ENCODE measurements at places on chromosomes 4 and X. TPM values are rescaled to one million over a fixed set of nuclear protein-coding genes. Genes with fewer than 3 reads are reported as not detected.

- no peak for DNase-seq
These were observed 43.0 kb upstream of the TEX13D start for GRCh38 chrX:124289443-124289842.

- no peak for DNase-seq
These were observed 6.7 kb downstream of the SULT1B1 start for GRCh38 chr4:69753686-69754085.

DNA sequence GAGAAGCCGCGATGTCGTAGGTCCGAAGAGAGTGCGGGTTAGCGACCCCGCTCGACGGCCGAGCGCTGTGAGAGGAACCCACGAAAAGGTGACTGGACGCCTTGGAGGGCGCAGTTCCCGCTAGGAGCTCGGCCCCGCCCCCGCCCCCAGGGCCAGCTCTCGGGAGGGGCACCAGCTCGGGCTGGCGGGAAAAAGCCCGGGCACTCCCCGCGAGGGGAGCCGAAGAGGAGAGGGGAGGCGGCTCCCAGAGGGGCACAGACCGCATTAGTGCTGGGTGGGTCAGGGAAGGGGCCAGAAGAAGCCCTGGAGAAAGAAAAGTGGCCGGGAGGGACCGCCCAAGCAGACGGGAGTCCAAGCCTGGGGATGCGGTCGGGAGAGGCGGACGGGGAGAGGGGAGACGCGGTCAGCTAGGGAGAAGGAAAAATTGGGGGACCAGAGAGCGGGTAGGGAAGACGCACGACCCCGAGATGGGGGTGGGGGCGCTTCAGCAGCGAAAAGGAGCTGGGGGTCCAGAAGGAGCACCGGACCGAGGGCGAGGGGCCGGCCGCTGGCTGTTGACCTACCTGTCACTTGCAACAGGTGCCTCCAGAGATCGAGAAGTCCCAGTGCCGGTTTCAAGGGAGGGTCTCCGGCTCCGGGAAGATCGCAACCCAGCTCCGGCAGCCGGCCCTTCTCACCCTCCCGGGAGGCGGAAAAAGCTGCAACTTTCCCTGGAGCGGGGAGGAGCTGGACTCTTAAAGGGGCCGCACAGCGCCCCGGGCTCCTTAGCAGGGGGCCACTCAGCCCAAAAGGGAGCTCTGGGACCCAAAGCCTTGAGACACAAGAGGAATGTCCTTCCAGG is at the start of gene SYTL4:
Gene SYTL4, minus strand, starts transcription at position 681 of the 841 bp plus-strand sequence. CDS start 30,084 bp downstream, outside the sequence.
- peak; percentile 23 for DNase-seq

PDZD4 gene
- 4.5 TPM for total RNA-seq

HPGDS gene
- 2.3 TPM for total RNA-seq

NAA15 gene
- 33.1 TPM for total RNA-seq

IQCM gene
- not detected for total RNA-seq

DNA sequence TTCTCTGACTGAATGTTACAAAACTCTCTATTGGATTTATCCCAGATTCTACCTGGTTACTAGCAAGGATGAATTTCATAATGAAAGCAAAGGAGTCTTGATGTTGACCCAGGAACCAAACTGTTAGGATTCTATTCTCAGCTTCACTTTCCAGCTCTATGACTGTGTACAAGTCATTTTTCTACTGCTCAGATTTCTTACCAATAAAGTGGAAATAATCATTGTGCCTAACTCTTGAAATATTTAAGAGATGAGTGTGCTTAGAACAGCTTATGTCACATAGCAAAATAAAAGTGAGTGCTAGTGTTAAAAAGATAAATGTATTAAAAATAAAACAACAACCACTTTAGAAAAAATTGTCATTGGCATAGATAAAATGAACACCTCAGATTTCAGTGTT is 45.6 kb downstream of the EPHA5 start:
- DNase-seq: no peak

DNA sequence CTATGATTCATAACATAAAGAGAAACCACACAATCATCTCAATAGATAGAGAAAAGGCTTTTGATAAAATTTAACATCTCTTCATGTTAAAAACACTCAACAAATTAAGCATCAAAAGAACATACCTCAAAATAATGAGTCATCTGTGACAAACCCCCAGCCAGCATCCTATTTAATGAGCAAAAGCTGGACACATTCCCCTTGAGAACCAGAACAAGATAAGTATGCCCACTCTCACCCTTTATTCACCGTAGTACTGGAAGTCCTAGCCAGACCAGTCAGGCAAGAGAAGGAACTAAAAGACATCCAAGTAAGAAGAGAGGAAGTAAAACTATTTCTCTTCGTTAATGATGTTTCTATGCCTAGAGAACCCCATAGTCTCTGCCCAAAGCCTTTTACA is 507.2 kb downstream of the PABPC4L start:
- no peak for DNase-seq

DNA sequence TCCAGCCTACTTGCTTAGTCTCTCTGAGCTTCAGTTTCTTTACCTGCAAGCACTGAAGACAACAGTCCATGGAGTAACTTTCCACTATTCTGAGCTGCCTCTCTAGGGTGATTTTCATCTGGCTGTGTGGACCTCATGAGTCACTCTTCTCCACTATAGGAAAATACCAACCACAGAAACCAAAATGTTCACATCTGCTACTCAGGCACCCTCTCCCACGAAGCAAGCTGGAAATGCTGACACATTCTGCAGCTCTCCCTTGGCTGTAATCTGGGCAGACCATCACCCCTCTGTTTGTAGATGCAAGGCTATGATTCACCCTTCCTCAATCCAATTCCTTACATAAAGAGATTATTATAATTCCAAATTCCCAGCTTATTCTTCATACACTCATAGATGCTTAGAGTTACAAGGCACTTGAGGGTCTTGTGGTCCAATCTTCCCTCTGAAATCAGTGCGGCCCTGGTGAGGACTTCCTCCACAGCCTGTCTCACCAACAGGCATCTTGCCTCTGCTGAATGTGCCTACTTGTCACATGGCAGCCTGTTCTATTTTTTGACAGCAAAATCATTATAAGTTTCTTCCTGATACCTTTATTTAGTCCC is 97.0 kb upstream of the LNX1 start:
- DNase-seq: no peak

GRCh38 chrX:24285082-24285481 is 28.8 kb downstream of the SUPT20HL2 start:
- no peak for DNase-seq

APELA gene
- not detected for total RNA-seq

OTUD6A gene
- not detected for total RNA-seq

GRCh38 chrX:20378233-20378920 is 111.7 kb upstream of the RPS6KA3 start:
- no peak for DNase-seq

- no peak for DNase-seq
These were observed 25.5 kb downstream of the BBS12 start for GRCh38 chr4:122758033-122758432.

GRCh38 chr4:148253768-148254167 is 188.4 kb downstream of the NR3C2 start:
- no peak for DNase-seq

GRCh38 chr4:179662522-179662921 is 2220.3 kb upstream of the AGA start:
- DNase-seq: no peak

PRR32 gene
- not detected for total RNA-seq

GRCh38 chr4:168759959-168760527 is 250.0 kb downstream of the CBR4 start:
- DNase-seq: no peak

PDGFRA gene
- 24.8 TPM for total RNA-seq

BMX gene
- total RNA-seq: 3.3 TPM

- DNase-seq: no peak
These were observed 123.4 kb downstream of the AMELX start for GRCh38 chrX:11416600-11416999.

PAGE4 gene
- total RNA-seq: not detected

SLITRK2 gene
- 0.30 TPM for total RNA-seq

DNA sequence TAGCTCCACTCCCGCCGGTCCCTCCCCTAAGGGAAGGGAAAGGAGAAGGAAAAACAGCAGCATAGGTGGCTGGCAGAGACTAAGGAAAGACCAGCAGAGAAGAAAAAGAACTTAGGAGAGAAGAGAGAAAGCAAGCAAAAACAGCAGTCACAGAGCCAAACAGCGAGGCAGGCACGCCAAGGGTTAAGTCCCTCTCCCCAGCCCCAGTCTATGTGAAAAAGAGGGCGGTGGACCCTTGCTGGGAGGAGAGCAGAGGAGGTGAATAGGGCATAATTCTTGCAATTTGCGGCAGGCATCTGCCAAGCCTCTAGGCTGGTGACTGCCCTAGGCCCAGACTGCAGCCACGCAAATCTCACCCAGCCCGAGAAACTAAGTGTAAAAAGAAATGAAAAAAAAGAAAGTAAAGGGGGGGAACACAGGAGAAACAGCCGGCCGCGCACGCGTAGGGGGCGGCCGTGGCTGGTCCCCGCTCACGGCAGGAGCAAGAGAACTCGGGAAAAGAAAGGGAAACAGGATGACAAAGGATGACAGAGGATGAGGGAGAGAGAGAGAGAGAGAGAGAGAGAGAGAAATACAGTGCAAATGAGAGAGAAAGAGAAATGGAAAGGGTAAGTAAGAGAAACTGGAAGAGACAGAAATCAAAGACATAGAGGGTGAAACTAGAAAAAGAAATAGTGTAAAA is 48.6 kb downstream of the MAGEA9 start:
- DNase-seq: no peak

DNA sequence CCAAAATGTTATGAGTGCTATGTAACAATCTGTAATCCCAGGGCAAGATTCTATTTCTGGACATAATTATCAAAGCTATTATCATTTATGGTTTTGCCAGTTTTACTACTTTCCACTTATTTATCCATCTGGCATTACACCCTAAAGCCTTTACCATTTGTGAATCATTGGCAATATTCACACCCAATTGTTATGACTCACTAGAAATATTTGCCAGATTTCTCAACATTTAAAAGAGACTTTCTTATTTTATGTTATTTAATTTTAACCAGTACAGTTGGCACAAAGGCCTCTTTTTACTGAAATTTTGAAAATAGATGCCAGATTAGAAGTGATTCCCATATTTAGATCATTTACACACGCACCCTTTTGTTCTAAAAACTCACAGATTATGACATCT is 242.7 kb upstream of the WDFY3 start:
- DNase-seq: no peak
